ENCODE measurements at places on chromosomes 4 and X.

GRCh38 chr4:125440814-125441213 lies 126.1 kb downstream of the FAT4 start:
- DNase-seq: no peak

DNA sequence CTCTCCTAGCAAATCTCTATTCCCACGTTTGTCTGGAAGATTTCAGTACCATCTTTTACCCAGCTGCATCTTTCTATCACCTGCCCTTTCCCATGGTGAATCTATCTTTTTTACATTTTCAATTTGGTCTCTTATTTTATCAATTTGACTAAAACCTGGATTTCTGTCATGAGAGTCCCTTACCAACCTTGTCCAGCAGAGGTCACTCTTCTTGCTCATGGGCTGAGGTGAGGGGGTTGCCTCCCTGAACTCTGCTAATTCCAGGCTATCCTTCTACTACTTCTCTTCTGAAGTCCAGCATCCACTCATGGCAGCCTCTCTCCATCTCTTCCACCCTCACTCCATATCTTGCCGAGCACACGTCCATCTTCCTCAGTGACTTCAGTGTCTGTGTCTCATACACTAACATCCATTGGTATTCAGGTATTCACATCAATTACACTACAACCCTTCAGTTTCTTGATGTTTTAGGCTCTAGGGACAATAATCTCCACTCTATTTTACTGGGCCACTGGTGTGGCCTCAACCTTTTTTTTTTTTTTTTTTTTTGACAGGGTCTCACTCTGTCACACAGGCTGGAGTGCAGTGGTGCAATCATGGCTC lies 17.8 kb upstream of the ZNF827 start:
- DNase-seq: peak; percentile 36

DNA sequence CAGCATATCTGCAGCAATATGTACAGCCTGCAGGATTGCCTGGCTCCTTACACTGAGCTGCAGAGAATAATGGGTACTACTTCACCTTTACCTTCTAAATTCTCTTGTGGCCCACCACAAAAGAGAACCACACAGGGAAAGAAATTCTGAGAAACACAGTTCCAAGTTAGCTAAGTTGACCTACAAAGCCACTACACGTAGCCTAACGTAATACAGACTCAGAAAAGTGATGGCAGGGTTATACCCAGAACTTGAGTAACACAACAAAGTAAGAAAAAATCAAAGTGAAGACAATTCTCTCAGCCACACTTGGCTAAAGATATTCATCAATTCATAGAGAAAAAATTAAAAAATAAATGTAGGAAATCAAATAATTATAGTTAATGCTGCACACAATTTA lies 26.4 kb upstream of the SRPX start:
- DNase-seq: no peak

DNA sequence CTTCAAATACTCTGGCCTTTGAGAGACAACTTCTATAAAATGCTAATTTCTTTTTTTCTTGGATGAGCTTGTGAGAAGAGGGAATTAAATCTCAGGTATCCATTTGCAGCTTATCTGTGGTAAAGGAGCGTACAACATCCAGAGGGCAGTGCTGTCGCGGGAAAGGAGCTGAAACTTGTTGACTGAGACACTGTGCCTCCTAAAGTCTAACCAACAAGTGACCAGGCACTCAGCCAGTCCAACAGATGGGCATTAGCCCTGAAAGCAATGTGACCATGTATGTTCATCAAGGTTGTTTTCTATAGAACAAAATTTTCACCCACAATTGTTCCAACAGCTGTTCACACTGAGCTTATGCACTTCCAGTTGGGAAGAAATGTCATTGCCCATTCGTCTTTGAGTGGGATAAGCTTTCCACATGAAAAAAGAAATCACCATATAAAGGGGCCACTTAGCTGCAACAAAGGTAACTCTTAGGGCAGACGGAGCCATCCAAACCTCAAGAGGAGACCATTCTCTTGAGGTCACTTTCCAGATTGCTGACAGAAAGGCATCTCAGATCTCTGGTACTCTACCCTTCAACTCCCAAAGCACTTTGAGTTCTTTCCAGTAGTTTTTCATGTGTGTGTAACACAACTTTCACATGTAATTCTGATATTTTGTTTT lies 244.8 kb upstream of the NEIL3 start:
- no peak for DNase-seq

DNA sequence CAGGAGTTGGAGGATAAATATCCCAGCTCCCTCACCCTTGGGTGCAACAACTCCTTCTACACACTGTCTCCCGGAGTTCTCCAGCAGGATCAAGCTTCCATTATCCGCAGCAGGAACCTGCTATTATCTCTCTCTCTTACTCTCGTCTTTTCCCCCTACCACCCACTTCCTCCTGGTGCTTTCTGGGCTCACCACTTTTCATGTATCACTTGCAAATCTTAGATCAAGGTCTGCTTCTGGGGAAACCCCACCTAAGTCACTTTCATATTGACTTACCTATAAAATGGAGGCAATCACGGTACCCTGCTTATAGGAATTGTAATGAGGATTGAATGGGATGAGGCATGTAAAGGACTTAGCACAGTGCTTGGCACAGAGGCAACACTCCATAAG lies 589.5 kb downstream of the BCOR start:
- no peak for DNase-seq

GRCh38 chrX:153784325-153784967 lies 3.6 kb downstream of the SRPK3 start:
- no peak for DNase-seq

GRCh38 chr4:148396986-148397673 lies 45.1 kb downstream of the NR3C2 start:
- no peak for DNase-seq

DNA sequence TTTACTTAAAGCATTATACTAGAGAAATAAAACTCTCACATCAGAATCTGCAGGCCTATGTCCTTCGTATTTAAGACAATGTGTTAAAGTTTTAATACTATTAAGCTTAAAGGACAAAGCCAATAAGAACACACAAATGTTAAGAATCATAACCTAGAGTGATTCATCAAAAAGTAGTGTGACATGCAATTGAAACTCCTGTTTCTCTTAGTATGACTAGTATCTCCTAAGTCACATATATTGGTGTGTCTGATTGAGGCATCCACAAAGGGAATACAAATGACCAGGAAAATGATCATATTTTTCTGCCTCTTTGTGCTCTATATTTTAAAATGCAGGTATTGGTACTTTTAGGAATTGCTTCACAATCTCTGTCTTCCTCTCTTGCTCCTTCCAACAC lies 23.8 kb downstream of the GPRASP3 start:
- no peak for DNase-seq

DNA sequence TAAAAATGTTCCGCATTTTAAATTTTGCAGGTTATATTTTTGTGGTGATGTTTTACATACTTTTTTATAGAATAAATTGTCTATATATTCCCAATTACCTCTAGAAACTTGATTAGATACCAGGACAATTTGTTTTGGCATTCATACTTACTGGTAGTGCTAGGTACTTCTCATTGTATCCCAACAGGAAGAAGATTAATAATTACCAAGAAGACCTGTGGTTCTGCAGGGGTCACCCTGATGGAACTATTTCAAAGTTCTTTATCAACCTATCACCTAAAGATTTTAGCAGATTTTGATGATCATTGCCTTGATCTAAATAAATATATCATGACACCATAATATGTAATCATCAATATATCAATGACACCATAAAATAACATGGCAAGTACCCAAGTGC lies 22.5 kb upstream of the FAM9A start:
- no peak for DNase-seq

GRCh38 chr4:146190456-146190855 lies 14.9 kb downstream of the LSM6 start:
- DNase-seq: no peak

DNA sequence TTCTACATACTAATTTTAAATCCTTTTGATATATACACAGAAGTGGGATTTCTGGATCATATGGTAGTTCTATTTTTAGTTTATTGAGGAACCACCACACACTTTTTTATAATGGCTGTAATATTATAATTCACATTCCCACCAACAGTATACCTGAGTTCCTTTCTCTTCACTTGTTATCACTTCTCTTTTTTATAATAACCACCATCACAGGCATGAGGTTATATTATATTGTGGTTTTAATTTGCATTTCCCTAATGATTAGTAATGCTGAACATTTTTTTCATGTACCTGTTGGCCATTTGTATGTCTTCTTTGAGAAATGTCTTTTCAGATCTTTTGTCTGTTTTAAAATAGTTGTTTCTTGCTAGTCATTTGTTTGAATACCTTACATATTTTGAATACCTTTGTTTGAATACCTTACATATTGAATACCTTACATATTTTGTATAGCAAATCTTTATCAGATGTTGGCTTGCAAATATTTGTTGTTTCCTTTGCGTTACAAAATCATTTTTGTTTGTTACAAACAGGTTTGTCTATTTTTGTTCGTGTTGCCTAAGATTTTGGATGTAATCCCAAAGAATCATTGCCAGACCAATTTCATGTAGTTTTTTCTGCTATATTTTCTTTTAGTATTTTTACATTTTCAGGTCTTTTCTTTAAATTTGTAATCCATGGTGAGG lies 198.5 kb upstream of the KLF8 start:
- no peak for DNase-seq

DNA sequence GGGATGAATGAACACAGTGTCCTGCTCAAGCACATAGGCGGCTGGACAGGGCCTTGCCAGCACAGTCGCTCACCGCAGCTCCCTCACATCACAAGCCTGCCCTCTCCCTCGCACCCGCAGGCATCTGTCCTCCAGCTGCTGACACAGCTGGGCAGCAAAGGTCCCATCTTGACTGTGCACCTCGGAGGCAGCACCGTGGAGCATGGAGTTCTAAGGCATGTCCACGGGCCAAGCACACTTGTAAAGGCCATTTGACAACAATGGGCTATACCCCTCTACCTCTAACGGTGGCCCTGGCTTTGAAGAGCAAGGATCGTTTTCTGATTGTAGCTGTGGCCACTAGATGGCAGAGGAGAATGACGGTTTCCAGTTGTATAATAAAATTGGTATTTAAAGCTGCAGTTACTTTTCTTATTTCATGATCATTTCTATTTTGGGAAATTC lies 53.8 kb downstream of the APLN start:
- no peak for DNase-seq

GRCh38 chr4:169612871-169613859 lies 782 bp upstream of the NEK1 start:
- DNase-seq: peak; percentile 69

DNA sequence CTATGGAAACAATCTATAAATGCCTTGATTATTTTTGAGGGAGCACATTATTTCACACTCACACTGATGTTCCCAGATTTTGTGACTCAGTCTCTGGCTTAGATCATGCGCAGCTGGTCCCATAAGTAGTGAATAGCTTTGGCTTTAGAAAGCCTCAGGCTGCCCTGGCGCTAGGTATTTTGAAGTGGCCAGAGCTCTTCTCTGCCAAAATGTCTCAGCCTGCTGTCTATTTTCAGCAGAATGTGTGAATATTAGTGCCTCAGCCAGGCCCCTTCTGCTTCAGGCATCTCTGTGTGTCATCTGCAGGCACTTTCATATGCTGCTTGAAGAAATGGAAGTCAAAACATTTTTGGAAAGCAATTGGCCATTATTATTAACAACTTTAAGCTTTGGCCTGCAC lies 931.0 kb upstream of the INTU start:
- no peak for DNase-seq

DNA sequence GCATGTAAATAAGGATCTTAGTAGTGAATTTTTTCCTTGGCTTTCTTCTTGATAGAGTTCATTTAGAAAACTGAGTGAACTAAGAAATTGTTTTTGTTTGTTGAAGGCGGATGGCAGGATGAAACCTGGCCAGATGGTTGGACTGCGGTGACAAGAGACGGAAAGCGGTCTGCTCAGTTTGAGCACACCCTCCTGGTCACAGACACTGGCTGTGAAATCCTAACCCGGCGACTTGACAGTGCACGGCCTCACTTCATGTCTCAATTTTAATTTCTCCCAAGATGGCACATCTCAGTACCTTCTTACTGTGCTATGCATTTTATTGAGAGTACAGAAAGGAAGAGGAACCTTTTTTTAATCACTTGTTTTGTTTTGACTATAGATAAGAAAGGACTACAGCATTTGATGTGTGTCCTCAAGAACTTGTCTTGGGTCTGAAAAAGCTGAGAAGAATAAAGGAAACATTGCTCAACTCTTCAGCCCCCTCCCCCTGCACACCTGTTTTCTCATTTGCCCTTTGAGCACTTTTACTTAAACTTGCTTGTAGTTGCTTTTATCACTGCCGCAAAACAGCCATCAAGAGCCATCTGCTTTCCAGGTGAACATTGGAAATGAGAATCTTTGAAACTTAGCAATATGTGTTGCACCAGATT lies 27.4 kb downstream of the ADH5 start:
- DNase-seq: no peak

DNA sequence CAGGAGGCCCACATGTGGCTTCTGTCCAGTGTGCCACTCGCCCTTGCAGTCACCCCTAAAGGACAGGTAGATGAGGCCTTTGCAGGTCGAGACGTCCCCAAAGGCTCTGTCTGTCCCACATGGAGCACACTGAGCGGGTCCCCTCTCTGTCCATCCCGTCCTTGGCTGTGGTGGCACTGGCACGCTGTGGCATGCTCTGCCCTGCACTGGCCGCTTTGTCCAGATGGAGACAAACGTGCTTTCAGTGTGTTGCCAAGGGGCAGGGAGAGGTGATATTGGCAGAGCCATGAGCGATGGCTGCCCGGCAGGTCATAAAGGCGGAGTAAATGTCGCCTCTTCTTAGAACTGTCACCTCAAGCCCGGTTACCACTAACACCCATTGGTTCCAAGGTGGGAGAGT lies 86.9 kb upstream of the CLDN34 start:
- DNase-seq: no peak

- no peak for DNase-seq
Measured at GRCh38 chrX:3231766-3232165, 114.7 kb downstream of the MXRA5 start.

GRCh38 chrX:57172544-57172943 lies 35.3 kb upstream of the SPIN2A start:
- DNase-seq: no peak

GRCh38 chr4:145912376-145912775 lies 26.2 kb downstream of the ZNF827 start:
- DNase-seq: no peak

DNA sequence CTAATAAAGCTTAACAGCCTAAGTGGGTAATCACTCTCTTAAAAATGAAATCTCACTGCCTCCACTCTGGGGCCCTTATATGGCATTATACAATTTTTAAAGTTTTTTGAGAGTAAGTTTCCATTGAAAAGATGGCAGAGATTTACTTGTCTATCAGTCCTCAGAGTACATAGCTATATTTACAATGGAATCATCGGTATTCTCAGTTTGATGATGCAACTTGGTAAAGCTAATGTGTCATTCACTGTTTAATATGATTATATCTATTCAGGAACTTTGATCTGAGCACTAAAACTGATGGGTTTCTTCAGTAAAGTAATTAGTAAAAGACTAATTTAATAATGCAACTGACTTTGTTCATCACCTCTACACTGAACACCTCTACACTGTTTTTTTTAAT lies 51.6 kb downstream of the CT47B1 start:
- DNase-seq: no peak

Data from activated CD8-positive, alpha-beta memory T cell treated with anti-CD3 and anti-CD28 coated beads, Interleukin-2, amount 50 U/mL, for 4 hours (primary cell).